ENCODE measurements at places on chromosomes 11 and 22.

DNA sequence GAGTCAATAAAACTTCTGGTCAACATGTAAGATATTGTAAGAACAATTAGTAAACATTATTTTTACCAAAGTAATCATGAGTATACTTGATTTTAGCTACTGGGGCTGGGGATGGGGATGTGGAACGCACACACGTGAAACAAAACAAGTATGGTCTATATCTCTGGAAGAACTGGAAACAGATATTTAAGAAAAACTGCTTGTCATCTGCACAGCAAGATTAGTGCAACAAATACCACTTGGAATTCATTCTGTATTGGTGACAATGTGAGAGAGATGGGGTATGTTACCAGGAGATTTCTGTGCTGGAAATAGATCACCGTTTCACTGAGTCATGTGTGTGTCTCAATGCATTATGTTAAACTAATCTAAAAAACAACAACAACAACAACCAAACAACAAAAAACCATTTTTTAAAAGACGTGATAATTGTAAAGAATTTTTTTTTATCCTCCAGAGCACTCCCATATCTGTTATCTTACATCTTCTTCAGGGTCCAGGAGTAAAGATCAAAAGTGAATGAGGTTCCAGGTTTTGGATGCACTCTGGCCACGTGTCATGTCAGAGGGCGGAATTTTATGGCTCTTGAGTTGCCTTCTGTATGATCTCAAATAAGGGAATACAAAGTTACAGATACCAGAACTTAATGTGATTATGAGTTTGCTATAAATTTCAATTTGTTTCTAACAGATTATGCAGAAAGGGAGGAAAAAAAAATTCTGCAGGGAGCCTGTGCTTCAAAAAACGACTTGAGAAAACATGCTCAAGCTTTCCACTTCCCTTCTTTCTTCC is 153.0 kb downstream of the BBOX1 start:
- no peak for DNase-seq

DNA sequence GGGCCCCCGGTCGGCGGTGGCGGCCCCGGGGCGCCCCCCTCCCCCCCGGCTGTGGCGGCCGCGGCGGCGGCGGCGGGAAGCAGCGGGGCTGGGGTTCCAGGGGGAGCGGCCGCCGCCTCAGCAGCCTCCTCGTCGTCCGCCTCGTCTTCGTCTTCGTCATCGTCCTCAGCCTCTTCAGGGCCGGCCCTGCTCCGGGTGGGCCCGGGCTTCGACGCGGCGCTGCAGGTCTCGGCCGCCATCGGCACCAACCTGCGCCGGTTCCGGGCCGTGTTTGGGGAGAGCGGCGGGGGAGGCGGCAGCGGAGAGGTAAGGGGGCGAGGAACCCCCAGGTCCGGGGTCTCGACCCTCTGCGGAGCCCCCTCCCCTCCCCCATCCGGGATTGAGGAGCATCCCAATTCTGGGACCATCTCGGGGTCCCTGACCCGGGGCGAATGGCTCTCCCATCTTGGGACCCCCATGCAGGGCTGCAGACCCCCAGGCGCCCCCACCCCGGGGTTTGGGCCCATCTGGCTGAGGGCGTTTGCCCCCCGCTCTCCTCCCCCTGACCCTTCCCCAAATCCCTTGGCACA is 431 bp downstream of the KMT2A start:
- DNase-seq, result no peak

- no peak for DNase-seq
Measured at GRCh38 chr22:47175151-47176025, 412.9 kb downstream of the TBC1D22A start.

DNA sequence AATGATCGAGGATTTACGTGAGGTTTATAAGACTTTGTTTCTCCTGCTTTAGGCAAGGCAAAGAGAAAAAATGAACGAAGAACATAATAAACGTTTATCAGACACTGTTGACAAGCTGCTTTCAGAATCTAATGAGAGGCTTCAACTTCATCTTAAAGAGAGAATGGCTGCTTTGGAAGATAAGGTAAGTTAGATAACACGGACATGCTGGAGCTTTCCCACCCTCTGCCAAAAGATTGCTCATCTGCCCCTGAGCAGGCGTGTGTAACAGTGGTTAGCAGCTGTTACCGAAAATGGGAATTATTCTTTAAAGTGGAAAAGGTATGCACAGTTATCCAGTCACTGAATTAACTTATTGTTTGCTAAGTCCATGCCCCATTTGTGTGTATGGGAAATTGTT is 62.8 kb upstream of the CTTN start:
- DNase-seq, result no peak

DNA sequence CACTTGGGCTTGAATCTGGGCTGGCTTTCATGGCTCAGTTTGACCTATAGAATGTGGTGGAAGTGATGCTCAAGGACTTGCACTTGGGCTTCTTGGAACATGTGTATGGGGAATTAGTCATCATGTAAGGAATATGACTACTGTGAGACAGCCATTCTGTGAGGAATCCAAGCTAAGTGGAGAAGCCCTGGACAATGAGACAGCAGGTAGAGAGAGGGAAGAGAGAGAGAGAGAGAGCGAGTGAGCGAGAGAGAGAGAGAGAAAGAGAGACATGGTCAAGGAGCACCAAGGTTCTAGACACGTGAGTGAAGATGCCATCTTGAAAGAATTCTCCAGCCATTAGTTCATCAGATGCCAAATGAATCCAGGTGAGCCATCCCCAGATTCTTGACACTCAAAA is 261.6 kb upstream of the SORL1-AS1 start:
- DNase-seq, result no peak

GRCh38 chr11:86063536-86063935 is 5.3 kb downstream of the PICALM start:
- DNase-seq, result no peak

DNA sequence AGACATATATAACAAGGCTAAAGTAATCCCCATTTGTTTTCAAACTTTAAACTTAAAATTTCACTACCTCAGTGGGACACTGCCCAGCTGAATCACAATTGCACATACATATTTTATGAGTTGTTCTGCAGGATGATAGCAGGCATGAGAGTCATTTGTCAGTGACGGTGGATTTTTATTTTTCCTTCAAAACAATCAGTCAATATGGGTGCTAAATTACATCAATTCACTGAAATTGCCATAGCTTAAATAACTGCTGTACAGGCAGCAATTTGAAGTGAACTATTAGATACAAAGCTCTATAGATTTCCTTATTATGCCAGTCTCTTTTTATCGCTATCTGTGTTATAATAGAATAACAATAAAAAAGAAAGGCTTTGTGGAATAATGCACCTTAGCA is 784.6 kb upstream of the ANO3 start:
- DNase-seq, result no peak

GRCh38 chr11:134118006-134118405 is 49.1 kb downstream of the JAM3 start:
- DNase-seq, result no peak

GRCh38 chr11:117936973-117937372 is 7.8 kb upstream of the TMPRSS13 start:
- no peak for DNase-seq

- no peak for DNase-seq
Measured at GRCh38 chr22:21791635-21792625, 56.3 kb upstream of the YPEL1 start.

GRCh38 chr22:28329186-28330073 is 350.2 kb downstream of the TTC28 start:
- DNase-seq, result no peak

DNA sequence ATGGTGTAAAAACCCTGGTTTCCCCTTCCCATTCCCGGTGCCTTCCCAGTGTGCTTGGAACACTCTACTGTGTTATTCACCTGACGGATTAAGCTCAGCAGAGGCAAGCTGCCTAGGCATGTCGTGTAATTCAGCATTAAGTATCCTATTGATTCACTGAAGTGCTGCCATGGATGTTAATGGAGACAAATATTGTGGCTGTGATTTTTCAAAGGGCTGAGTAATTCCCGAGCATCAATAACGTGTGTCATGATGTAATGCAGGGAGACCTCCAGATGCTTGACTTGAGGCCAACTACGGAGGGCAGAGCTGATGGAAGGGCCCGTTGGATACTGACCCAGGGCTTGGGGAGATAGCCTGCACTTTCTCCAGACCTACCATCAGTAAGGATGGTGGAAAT is 269.0 kb downstream of the ST3GAL4 start:
- DNase-seq, result no peak

GRCh38 chr11:18064450-18065054 is 18.5 kb upstream of the TPH1 start:
- no peak for DNase-seq

DNA sequence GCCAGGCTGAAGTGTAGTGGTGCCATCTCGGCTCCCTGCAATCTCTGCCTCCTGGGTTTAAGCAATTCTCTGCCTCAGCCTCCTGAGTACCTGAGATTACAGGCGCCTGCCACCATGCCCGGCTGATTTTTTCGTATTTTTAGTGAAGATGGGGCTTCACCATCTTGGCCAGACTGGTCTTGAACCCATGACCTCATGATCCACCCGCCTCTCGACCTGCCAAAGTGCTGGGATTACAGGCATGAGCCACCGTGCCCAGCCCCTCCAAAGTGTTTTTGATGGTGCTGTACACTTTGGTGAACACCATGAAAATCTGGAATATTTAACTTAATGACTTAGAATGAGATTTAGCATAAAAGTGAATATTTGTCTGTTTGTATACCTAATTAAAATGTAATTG is 5.6 kb downstream of the LUZP2 start:
- DNase-seq, result no peak

GRCh38 chr11:121456151-121456550 is 3.4 kb upstream of the SORL1-AS1 start:
- DNase-seq, result no peak

DNA sequence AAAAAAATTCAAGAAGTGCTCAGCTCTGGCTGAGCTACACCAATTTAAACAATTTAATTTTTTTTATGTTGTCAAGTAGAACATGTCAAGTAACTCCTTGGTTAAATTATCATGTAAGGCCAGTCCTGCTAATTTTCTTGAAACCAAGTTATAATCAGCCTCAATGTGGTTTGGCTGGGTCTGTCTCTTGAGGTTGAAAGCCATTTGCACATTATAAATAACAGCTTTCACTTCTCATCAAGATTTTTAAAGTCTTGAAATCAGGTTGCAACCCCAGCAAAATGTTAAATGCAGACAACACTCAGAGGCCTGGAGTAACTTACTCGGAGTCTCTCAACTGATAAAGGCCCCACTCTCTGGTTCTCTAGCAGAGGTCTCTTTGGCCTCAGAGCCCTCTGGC is 324.4 kb downstream of the BRD1 start:
- DNase-seq, result no peak

DNA sequence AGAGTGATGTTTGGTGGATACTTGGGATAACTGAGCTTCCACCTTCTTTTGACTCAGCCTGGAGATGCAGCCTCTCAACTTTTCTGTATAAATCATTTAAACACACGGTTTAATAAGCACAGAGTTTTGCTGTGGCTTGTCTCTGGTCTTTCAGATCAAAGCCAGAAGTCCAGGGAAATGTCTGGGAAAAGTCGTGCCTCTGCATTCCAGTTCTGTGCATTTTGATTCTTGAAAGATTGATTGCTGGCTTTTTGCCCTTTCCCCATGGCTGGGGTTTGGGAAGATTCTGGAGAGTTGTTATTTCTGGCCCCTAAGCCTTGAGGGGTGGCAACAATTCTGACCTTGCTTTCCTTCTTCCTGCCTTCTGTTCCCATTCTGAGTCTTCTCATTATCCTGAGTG is 154.1 kb downstream of the COMMD9 start:
- no peak for DNase-seq

DNA sequence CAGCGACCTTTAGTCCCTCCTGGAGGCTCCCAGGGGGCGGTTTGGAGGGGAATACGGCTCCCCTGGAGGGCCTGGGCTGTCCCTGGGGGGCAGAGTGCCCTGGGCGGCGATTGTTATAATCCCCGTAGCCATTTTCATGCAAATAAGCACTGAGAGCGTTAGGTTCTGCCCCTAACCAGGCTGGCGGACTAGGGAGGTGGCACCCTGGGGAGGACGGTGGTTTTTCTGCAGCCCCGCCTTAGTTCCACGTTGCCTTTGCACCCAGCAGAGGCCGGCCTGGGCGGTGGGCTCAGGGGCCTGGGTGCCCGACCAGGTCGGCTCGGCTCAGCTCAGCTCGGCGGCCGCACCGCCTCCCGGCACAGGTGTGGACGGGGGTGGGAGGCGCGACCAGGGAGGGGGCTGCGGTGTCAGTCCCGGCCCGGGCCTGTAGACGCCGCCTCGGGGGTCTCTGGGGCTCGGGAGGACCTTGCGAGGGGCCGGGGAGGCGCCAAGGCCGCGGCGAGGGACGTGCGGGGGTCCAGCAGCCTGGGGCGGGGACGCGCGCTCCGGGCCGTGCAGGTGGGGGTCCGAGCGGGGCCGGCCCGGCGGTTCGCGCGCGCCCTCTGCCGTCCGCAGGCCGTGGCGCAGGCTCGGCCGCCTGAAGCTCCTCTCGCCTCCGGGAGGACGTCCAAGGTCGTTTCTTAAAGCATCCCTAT is 2.3 kb upstream of the DUSP8 start:
- peak; percentile 35 for DNase-seq

DNA sequence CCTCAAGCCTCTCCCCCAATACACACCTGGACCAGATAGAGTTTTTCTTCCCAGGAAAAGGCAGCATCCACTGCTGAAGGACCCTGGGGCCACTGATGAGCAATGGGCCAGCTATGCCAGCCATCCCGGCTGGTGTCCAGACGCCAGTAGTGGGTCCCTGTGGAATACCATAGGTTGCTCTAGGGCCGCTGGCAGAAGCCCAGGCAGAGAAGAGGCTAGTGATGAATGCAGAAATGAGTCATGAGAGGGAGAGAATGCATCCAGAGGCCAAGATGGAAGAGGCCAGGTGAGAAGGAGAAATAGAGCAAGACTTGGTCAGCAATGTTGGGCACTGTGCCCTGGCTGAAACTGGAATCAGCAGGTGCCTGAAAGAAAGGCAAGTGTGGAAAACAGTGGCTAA is 8.9 kb downstream of the HPX start:
- no peak for DNase-seq

GRCh38 chr22:46854125-46854870 is 91.8 kb downstream of the TBC1D22A start:
- DNase-seq, result no peak

- no peak for DNase-seq
Measured at GRCh38 chr11:40421208-40421981, 1038.1 kb downstream of the LRRC4C start.

GRCh38 chr22:29524442-29525191 is 28.9 kb downstream of the THOC5 start:
- peak; percentile 4 for DNase-seq

DNA sequence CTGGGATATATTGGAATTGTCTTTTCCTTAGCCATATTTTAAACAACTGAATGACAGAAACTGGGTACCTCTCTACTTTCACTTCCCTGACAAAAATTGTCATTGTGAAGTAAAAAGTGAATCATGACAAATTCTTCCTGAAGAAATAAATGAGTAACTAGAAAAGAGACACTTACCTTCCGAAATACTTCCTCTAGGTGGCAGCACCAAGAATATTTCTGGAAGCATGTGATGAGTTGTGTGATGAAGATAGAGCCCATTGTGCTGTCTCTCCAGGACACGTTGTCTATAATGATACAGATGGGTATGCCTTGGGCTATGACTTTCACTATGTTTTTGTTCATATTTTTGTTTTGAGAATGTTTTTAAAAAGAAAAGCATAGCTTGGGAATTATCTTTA is 21.5 kb downstream of the CASP4 start:
- DNase-seq, result no peak

GRCh38 chr11:106727256-106727655 is 291.0 kb downstream of the GUCY1A2 start:
- DNase-seq, result no peak

GRCh38 chr11:65743681-65744025 is 23.1 kb upstream of the RNASEH2C start:
- DNase-seq, result no peak

- no peak for DNase-seq
Measured at GRCh38 chr11:8733852-8734251, 51.3 kb downstream of the RPL27A start.
